ENCODE measurements at places on chromosomes 11 and 22.

DNA sequence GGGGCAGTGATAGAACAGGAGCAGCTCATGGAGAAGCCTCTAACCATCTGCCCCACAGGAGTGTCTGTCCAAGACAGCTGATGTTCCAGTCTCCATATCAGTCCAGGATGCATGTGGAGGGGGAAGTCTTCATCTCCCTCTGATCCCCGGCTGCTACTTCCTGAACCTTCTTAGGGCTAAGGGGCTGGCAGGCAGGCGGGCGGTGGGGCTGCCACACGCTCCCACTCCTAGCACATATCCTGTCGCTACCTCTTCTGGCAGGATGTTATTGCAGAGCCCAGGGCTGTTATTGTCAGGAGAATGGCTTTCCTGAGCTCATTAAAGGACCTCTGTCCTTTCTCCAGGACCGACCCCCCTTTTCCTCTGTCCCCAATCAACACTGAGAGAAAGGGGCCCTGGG is 25.4 kb downstream of the LRRC55 start:
- no peak for DNase-seq

DNA sequence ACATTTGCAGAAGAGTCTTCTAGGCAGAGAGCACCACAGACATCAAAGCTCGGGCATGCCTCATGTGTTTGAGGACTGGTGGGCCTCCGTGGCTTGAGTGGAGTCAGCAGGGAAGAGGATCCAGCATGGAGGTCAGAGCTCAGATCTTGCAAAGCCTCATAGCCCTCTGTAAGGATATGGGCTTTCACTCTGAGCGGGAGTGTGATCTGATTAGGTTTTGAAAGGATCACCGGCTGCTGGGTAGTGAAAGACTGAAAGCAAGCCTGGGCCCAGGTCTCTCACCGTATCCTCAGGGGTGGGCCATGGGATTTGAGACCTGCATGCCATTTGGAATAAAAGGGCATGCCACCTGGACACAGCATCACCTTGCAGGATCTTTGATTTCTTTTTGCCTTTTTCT is 112.7 kb downstream of the TEAD1 start:
- DNase-seq = no peak

DNA sequence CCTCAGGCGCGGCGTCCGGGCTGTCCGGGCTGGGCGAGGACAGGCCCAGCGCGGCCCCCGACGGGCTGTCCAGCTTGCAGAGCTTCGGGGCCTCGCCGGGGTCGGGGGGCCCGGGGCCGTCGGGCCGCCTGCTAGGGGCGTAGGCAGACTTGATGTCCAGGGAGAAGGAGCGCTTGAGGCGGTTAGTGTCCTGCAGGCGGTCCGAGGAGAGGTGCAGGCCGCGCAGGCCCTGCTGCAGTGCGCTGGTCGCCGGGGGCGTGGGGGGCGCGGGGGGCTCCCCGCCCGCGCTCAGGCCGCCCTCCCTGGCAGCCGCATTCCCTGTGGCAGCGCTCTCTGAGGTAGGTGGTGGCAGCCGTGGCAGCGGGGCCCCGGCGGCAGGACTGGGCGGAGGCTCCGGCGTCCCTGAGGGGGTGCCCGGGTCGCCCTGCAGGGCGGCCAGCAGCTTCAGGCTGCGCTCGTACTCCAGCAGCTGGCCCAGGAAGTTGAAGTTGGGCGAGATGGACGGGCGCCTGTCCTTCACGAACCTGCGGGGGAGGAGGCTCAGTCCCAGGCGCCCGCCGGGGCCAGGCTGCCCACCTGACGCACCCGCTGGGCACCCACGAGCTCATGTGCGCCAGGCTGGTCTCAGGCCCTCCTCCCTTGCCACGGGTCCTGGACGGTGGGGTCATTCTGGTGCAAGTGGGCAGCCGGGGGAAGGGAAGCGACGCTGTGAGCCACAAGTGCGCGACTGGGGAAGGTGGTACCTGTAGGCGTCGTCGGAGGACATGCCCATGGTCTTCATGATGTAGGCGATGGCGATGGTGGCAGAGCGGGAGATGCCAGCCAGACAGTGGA is 14.8 kb downstream of the DUSP8 start:
- DNase-seq = no peak

- no peak for DNase-seq
Observed at GRCh38 chr11:29534836-29535235, 482.0 kb downstream of the KCNA4 start.

DNA sequence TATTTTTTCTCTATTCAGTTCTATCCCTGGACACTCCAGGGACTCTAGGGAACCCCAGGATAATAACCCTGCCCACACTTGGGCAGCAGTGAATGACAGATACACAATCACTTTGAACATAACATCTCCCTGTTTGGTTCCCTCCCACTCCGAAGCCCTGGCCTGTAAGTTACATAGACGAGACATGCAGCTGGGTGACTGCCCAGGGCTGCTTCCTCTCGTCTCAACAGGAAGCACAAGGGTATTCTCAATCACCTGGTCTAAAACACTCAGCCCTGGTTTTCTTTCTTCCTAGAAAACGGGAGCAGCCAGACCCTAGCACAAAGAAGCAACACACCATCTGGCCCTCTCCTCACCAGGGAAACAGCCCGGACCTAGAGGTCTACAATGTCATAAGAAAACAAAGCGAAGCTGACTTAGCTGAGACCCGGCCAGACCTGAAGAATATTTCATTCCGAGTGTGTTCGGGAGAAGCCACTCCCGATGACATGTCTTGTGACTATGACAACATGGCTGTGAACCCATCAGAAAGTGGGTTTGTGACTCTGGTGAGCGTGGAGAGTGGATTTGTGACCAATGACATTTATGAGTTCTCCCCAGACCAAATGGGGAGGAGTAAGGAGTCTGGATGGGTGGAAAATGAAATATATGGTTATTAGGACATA is 19.4 kb downstream of the LAYN start:
- no peak for DNase-seq

DNA sequence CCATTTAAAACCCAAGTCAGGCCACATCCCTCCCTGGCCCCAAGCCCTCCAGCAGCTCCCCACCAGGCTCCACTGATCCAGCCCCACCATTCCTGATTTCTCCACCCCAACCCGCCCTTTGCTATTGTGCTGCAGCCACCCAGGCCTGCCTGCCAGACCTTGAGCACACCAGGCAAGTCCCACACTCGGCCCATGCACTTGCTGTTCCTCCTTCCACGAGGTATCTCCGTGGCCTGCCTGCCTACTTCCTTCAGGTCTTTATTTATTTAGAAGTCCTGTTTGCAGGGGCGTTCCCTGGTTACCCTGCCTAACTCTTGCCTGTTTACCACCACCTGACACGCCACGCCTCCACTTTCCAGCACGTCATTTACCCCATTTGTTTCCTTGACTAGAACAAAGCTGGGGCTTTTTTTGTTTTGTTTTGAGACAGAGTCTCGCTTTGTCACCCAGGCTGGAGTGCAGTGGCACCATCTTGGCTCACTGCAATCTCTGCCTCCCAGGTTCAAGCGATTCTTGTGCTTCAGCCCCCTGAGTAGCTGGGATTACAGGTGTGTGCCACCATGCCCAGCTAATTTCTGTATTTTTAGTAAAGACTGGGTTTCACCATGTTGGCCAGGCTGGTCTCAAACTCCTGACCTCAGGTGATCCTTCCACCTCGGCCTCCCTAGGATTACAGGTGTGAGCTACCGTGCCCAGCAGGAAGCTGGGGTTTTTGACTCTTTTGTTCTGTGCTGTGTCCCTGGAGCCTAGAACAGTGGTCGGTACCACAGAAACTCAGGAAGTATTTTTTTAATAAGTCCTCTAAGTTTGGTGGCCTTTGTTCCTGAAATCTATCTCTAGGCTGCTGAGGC is 6.7 kb downstream of the CENPM start:
- no peak for DNase-seq

DNA sequence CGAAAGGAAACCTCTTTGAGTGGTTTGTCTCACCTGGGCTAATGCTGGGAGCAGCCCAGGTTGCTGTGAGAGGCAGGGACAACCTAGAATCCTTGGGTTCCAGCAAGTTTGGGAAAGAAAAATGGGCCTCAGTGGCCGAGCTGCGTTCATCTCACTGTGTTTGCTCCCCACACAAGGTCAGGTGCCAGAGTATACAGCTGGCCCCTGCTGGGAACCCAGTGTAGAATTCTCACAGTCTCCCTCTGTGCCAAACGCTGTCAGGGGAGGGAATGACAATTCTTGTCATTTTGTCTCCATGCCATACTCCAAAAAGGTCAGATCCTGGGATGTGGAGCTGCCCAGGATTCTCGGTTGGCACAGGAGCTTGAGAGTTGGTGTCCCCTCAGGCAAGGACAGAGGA is 4.3 kb downstream of the DGKZ start:
- no peak for DNase-seq

- no peak for DNase-seq
Observed at GRCh38 chr11:110329445-110329844, 33.0 kb upstream of the RDX start.

GRCh38 chr11:8266246-8267241 is 2.9 kb upstream of the LMO1 start:
- DNase-seq = no peak

DNA sequence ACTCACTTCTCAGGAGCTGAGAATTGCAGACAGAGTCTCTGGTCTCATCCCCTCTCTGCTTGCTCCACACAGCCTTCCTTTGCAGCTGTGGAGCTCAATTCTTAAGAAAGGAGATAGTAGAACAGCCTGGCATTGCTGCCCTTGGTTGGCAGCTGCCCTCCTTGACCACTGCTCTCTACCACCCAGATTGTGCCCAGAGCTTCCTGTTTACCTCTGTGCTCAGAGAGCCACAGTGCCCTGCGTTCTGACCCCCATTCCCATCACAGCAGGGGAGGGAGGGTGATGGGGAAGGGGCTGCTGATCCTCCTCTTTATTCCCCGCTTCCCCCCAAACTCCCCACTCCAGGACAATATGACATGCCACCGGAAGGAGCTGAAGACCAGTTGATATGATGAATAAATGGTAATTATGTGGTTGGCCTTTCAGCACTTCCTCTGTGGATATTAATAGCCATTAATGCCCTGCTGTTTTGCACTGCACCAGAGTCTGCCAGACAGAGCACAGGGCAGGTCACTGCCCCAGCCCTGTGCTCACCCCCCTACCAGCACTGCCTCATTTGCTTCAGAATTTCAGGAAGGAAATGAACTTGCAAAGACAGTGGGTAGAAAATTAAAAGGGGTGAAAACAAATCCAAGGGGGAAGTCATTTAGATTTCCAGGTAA is 426.8 kb upstream of the CADM1 start:
- DNase-seq = no peak

GRCh38 chr22:20637750-20638506 is 130.5 kb downstream of the MED15 start:
- no peak for DNase-seq

DNA sequence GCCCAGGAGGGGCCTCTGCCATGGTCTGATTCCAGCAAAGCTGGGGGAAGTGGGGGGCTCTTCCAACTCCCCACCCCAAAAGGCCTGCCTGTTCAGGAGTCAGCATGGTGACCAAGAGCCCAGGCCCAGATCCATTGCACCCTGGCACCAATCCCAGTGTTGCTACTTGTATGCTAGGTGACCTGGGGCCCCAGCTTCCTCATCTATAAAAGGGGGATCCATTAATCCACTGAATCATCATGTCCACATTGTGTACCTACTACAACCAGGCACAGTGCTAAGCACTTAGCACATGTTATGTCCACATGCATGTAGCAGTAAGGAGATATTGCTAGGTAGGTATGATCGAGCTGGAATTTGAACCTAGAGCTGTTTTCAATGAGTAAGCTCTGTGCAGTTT is 2.0 kb downstream of the SYT12 start:
- DNase-seq = no peak

- no peak for DNase-seq
Observed at GRCh38 chr11:47099214-47099917, 77.3 kb downstream of the ARFGAP2 start.

- DNase-seq = no peak
Observed at GRCh38 chr11:134752526-134752925, 340.5 kb upstream of the B3GAT1 start.

- no peak for DNase-seq
Observed at GRCh38 chr11:60169264-60169915, 13.5 kb downstream of the MS4A6A start.

DNA sequence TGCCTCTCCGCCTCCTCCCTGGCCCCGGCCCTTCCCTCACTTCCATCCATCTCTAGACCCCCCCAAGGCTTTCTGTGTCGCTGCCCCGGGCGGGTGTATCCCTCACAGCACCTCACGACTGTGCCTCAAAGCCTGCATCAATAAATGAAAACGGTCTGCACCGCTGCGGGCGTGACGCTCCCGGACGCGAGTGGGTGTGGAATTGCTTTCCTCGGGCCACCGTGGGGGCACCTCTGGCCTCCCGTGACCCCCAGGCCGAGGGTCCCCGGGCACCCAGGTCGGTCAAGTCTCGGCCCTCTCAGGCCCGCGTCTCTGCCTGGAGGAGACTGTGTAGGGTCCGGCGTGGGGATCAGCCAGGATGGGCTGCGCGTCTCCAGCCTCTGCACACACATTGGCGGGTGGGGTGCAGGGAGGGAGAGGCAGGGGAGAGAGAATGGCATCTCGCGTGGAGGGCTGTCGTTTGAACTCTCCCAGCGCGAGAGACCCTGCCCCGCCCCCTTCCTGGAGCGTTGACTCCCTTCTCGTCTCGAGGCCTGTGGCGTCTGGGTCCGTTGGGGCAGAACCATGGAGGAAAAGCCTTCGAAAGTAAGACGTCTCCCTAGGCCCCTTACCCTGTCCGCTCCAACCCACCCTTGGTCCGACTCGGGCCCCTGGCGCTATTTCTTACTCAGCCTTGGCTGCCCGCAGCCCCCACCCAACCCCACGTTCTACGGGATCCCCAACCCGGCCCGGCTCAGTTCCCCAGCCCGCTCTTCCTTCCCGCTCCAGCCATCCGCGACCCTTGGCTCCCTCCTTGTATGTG is at the start of gene CATSPERZ:
Gene CATSPERZ, plus strand, starts transcription at position 512 of the 802 bp plus-strand sequence. Its CDS starts 53 bp downstream, at position 565.
- DNase-seq = no peak

DNA sequence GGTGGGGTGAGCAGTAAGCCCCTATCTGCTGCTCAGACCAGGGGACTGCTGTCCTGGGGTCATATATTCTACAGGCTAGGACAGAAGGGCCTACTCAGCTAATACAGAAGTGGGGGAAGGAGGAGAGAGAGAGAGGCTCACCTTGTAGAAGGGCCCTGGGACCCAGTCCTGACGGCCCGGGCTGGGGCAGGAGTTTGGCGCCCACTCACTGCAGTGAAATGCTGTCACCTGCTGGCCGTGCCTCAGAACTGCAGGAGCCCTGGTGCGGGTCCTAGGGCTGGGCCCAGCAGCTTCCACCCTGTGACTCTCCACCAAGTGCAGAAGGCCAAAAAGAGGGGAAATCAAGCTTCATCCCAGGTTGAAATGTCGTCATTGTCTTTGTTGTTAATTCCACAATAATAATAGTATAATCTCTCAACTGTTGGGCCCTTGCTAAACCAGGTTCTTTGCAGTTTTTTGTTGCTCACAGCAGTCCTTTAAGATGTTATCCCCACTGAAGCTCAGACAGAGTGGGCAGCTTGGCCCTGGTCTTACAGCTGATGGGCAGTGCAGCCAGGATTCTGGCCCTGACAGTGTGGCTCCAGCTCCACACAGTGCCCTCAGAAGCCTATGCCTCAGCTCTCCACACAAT is 29.6 kb downstream of the TRIM29 start:
- no peak for DNase-seq

All from AG09319 (cell line).